ENCODE measurements at places on chromosomes 13 and 19.

DNA sequence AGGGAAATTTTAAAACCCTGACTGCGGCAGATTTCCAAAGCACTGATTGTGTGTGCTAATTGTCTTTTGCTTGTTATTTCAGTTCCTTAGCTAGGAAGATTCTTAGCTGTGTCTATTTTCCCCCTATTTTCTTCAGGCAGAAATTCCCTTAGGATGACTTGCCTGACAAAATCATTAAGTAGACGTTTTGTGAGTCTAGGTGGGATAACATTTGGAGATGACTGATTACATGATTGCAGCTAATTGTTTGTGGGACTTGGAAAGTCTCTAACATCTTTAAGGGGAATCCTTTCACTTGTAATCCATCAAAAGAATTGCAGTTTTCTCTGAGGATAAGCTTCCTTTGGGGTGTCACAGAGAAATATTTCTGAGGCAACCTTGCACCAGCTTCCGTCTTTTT lies 228.0 kb downstream of the OXGR1 start:
- DNase-seq = no peak

DNA sequence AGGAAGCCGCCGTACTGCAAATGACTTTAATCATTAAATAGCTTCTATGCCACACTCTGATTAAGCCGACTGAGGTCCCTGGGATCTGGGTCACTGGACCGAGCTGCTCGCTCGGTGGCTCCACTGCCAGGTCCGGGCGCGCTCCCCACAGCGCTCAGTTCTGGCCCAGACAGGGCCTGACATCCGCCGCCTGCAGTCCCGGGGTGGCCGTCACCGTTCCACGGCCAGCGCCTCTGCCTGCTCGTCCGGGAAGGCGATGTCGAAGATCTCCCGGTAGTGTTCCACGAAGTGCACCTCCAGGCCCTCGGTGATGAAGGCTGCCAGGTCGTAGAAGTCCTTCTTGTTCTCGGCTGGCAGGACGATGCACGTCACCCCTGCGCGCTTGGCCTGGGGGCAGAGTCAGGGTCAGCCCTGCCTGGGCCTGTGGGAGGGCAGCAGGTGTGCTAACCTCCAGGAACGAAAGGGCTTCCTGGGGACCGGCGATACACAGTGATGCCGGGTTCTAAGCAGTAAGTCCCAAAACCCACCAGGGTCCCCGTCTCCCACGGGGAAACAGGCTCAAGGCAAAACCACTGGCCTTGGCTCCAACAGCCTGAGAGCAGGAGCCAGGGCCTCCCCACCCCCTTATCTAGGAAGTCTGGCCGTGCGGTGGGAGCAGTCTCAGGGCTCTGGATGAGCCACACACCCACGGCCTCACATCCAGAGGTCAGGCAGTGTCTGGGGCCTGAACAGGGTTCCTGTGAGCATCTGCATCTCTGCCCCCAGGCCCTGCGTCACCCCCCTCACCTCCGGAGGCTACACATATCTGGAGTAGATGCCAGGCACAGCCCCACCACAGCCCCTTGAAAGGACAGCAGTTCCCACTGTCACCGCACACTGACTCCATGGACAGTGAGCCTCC lies 2.0 kb downstream of the RPL36 start:
- DNase-seq = no peak

DNA sequence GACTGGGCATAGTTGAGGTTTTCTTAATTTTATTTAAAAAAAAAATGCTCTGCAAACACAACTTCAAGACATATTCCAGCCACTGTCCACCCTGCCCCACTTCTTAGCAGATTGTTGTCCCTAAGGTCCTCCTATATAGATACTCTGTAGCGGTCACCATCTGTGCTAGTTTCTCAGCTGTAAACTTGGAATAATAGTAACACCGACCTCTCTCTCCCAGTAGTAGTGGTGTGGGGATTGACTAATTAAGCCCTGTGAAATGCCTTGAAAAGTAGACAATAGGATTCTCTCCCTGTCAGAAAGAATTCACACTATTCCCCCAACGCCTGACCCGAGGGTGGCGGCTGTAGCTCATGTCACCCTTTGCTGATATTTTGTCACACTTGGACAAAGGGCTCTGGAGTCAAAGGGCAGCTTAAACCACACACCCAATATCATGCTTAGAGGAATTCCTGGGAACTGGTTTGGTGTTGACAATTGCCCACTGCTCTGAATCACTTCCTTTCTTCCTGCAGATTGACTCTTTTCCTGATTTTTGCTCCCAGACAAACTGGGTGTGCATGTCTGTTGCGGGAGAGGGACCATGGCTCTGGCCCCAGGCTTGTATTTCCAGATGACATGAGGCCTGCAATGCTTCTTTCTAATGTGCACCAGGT lies 9.2 kb upstream of the SERP2 start:
- no peak for DNase-seq

GRCh38 chr13:46553886-46554858 lies 1.2 kb downstream of the LRCH1 start:
- DNase-seq = peak; percentile 81

DNA sequence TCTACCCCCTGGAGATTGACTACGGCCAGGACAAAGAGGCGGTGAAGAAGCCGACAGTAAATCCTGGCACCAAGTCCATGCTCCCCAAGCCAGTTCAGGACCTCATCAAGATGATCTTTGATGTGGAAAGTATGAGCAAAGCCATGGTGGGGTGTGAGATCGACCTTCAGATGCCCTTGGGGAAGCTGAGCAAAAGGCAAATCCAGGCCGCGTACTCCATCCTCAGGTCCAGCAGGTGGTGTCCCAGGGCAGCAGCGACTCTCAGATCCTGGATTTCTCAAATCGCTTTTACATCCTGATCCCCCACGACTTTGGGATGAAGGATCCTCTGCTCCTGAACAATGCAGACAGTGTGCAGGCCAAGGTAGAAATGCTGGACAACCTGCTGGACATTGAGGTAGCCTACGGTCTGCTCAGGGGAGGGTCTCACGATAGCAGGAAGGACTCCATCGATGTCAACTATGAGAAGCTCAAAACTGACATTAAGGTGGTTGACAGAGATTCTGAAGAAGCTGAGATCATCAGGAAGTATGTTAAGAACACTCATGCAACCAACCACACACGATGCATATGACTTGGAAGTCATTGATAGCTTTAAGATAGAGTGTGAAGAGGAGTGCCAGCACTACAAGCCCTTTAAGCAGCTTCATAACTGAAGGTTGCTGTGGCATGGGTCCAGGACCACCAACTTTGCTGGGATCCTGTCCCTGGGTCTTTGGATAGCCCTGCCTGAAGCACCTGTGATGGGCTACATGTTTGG lies 24.0 kb upstream of the ANKRD10 start:
- no peak for DNase-seq

DNA sequence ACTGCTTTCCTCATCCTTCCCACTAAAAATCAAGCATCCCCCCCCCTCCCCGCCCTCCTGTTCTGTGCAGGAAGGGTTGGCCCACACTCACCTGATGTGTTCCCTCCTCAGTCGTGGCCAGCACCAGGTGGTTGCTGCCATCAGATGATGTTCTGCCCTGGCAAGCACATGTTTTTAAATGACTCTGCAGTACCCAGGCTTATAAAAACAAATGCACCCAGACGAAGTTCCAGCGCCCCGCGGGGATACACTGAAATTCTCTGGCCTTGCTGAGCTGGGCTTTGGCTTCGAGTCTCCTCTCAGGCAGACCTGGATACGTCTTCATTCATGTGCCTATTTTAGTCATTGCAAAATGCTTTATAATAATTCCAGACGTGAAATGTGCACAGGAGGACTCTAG lies 316.3 kb downstream of the DLEU7 start:
- no peak for DNase-seq

DNA sequence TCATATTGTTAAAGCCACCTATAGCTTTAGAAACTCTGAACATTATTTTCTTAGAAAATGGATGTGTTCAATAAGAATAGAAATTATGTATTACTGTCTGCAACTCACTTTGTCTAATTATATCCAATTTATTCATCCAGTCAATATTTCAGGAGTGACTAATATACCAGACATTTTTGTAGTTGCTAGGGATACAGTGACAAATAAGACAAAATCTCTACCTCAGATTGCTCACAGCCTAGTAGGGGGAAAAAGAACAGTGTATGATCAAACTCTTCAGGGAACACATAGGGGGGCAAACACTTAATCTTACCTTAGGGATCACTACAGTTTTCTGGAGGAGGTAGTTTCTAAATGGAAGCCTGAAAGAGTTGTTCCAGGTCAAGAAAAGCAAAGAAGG lies 8.6 kb downstream of the BRCA2 start:
- no peak for DNase-seq

GRCh38 chr13:46345398-46345797 lies 41.7 kb downstream of the RUBCNL start:
- no peak for DNase-seq

DNA sequence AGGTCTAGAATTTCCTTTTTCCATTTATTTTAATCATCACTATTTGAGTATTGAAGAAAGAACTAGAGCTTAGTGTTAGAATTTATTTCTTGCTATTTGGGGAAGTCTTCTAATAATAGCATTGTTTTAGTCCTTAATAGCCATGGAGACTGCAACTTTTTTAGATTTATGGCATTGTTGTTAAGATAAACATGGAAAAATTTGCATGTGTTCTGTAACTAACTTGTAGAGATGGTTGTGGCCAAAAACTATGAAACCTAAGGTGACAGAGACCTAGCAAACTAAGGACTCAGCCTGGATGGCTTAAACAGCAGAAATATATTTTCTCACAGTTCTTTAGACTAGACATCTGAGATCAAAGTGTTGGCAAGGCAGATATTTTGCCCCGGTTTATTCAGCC lies 246.4 kb downstream of the SPRY2 start:
- no peak for DNase-seq

Data from activated T-cell treated with anti-CD3 and anti-CD28 coated beads, Interleukin-2, amount 50 U/mL, for 48 hours (primary cell).